Esophagus squamous epithelium (tissue), 5 donors: ENCODE measurements at places on chromosomes 7 and 10.

- DNase-seq, result no peak
Observed at GRCh38 chr10:27369880-27370279, 129.3 kb upstream of the ACBD5 start.

GRCh38 chr10:17033529-17034260, 95.9 kb downstream of the CUBN start:
- DNase-seq, result no peak

GRCh38 chr10:99920901-99921300, 88.8 kb downstream of the DNMBP start:
- DNase-seq, result no peak

DNA sequence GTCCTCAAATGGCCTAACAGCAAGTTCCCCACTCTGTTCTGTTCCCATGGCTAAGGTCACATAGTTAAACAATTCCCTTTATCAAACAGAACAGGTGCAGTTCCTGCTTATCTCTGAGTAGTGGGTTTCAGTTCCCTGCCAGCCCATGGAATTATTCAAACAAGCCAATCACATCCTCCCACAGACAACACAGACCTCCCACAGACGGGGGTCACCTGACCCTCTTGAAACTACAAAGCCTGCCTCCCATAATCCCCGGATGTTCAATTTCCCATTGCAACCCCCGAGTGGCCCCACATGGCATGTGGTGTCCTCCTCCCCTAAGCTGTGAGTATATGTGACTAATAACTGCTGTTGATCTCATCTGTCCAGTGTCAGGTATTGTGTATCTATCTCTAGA, 64.1 kb downstream of the TMEM168 start:
- no peak for DNase-seq

- no peak for DNase-seq
Observed at GRCh38 chr10:102674566-102674965, 30.3 kb downstream of the TRIM8 start.

GRCh38 chr7:110750931-110751605, 339.9 kb upstream of the LRRN3 start:
- no peak for DNase-seq

DNA sequence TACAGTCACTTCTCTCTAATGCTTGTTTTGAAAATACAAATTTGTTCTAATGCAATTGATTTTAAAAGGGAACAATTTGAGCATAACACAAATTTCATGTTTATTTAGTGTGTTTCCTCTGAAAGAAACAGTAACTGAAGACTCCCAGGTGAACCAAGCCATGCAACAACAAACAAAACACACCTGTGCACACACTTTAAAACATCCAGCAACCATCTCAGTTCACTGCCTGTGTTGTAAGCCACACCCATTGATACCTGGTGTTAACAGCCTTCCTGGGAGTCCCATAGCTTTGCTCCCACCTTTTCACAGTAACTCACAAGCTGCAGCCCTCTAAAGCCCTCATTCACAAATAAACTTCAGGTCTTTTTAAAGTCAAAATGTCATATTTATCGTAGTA, 89.3 kb downstream of the DOCK4 start:
- DNase-seq, result no peak

DNA sequence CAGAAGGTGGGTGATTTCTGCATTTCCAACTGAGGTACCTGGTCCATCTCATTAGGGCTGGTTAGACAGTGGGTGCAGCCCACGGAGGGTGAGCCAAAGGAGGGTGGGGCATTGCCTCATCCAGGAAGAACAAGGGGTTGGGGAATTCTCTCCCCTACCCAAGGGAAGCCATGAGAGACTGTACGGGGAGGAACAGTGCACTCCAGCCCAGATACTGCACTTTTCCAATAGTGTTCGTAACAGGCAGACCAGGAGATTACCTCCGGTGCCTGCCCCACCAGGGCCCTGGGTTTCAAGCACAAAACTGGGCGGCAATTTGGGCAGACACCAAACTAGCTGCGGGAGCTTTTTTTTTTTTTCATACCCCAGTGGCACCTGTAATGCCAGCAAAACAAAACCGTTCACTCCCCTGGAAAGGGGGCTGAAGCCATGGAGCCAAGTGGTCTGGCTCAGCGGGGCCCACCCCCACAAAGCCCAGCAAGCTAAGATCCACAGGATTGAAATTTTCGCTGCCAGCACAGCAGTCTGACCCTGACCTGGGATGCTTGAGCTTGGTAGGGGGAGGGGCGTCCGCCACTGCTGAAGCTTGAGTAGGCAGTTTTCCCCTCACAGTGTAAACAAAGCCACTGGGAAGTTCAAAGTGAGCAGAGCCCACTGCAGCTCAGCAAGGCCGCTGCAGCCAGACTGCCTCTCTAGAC, 31.2 kb downstream of the ARMC10 start:
- no peak for DNase-seq

DNA sequence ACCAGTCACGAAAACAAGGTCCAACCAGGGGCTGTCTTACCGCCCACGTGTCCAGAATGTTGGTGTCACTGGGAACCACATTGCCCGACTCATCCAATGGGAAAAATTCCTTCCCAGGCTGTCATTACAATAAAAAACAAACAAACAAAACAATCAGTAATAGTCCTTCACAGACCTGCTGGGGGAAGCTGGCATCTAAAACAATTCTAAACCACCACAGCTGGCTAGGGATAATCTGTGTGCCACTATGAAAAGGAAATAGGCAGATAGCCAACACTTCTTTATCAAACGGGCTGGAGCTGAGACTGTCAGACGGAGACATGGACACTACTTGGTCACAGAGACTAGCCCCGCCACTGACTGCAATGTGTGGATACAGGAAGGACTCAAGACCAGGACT, 9.2 kb downstream of the AKR1B1 start:
- no peak for DNase-seq

DNA sequence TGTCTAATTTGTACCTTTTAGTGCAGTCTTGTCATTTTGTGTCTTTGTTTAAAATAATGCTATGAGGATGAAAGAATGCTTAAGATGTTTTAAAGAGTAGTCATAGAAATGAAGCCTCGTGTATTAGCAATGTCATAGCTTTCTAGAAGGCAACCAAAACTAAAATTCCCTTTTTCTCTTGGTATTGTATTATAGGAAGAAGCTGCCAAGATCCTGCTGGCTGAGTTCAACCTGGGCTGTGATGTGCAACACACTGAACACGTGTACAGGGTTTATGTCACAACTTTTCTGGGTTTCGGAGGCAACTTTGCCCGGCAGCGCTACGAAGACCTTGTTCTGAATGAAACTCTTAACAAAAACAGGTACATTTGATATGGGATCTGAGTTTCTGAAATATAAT, 36.2 kb downstream of the COX15 start:
- no peak for DNase-seq

DNA sequence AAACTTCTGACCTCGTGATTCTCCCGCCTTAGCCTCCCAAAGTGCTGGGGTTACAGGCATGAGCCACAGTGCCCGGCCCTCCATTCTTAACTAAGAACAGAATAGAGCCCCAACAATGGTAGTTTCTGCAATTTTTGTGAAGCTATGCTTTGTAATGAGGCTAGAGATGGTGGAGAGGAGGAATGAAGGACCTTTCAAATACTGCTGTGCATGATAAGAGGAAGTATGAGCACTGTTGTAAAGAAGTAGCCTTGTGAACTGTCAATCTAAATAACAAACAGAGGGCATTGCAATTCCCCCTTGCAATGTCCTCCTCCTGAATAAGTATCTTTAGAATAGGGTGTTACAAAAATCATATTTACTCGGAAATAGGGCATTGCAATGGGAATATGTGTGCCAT, 70.2 kb downstream of the EVX1 start:
- no peak for DNase-seq

DNA sequence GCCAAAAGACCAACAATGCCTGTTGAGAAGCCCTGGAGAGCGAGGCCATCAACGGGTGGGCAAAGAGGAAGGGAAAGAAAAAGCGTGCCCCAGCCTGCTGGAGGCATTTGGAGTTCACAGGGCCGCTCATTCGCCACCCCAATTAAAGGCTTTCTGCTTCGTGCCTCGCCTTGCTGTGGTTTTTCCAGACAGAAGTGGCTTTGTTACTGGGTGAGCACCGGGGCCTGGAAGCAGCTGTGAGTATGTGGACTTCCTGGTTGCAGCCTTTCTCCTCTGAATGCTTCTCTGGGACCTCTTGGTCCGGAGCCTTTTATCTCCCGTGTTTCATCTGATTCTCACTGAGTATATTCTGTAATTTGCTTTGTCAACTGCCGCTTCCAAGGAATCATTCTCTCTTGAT, 118.1 kb upstream of the EGR2 start:
- no peak for DNase-seq

- DNase-seq, result no peak
Observed at GRCh38 chr10:121053151-121053550, 202.0 kb downstream of the WDR11 start.

GRCh38 chr7:2242541-2243429, 759 bp downstream of the NUDT1 start:
- DNase-seq, result no peak

DNA sequence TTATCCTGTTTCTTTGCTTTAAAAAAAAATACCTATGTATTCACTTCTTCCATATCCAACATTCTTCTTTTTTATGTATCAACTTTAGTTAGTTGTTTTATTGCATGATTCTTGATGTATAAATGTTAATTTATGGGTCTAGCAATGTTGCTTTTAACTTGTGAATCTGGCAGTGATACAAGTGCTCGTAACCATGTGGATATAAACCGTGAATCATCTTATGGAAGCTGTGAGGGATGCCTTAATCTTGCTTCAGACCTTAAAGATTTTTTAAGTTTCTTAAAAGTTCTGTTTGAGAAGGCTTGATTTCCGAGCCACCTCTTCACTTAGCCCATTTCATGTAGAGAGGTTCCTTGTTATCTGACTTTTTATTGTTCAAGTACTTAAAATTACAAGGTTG, 25.9 kb downstream of the HELLS start:
- no peak for DNase-seq

- no peak for DNase-seq
Observed at GRCh38 chr7:44633254-44634186, 27.1 kb downstream of the OGDH start.

GRCh38 chr10:15201589-15202300, 33.3 kb upstream of the NMT2 start:
- no peak for DNase-seq

- DNase-seq, result no peak
Observed at GRCh38 chr7:97871659-97872024, 566 bp downstream of the ASNS start.

GRCh38 chr10:22637491-22637890, 76.9 kb downstream of the PIP4K2A start:
- no peak for DNase-seq

DNA sequence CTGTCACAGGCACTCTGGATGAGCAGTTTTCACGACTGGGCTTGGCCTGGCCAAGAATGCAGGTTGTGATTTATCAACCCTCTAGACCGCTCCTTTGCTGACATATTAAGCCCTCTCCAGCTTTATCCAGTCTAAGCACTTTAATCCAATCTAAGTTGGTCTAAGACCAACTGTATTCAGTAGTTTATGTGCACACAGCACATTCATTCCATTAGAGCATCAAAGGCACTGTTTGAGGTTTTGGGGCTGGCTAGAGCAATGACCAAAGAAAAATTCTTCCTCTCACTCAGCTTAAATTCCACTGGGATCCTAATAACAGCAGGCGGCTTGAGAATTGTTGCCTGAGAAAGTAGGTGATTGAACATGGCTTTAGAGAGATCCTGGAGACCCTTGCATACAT, 176.0 kb upstream of the INSYN2A start:
- DNase-seq, result no peak

- DNase-seq, result no peak
Observed at GRCh38 chr7:151058781-151059366, 515 bp upstream of the SLC4A2 start.

DNA sequence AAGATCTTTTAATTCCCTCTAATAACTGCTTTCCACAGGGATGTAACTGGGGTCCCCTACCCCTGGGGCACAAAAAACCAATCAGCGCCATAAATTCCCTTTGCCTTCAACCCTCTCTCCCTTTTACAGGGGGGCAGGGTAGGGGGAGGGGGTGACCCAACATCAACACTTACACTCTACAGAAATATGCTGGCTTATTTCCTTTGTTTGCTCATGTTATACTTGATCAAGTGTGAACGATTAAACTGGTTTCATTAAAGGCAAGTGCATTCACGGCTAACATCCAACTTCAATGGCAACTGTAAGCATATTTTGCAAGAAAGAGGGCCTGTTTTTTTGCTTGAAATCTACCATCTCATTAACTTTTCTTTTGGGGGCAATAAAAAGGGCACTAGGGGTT, 2.9 kb downstream of the CTBP2 start:
- no peak for DNase-seq

- DNase-seq, result no peak
Observed at GRCh38 chr10:119377451-119377957, 165.0 kb downstream of the RGS10 start.

DNA sequence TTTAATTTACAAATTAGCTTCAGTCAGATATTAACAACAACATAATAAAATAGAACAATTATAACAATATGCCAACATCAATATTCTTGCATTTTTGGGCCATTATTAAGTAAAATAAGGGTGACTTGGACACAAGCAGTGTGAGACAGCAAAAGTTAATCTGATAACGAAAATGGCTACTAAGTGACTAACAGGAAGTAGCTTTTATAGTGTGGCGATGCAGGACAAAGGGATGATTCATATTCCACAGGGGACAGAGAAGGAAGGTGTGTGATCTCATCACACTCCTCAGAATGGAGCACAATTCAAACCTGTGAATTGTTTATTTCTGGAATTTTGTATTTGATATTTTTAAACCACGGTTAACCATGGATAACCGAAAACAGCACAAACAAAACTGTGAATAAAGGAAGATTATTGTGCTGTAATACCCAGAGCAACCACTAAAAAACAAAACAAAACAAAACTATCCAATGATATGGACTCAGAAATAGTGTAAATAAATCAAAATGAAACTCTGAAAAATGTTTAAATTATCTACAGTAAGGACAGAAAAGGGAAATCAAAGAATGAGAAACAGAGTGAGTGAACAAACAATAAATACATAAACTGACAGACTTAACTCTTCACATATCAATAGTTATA, 66.9 kb upstream of the TFEC start:
- DNase-seq, result no peak

DNA sequence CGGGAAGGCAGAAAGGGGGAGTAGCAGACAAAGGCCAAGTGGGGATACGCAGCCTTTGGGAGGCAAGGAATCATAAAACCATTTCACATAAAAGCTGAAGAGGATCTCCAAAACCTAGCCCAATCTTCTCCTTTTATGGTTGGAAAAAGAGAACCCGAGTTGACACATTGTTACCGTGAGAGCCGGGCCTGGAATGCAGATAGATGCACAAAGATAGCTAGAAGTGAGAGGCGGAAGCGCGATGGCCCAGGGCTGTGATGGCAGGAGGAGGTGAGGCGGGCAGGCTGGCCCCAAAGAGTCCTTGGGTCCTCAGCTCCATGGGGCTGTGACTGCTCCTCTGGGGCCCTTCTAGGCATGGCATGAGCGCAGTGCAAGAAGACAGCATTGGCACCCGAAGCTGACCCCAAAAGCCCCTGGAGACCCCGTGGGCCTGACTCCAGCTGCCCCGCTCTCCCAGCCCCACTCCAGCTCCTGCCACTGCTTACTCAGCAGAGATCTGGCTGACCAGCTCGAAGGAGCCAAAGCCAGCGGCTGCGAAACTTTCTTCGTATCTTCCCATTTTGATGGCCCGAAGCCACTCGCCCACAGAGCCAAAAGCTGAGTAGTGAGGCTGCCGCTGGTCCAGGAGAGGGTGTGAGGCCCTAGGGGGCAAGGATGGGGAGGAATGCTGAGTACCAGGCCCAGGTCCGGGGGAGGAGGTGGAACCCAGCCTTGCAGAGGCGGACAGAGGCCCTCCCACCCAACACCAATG, 22.5 kb downstream of the EPHB4 start:
- no peak for DNase-seq
